Myometrial cell (primary cell): ENCODE measurements at places on chromosomes 12 and 14. TPM values are rescaled to one million over a fixed set of nuclear protein-coding genes. Genes with fewer than 3 reads are reported as not detected.

The LTBR gene
- total RNA-seq = 186 and 189 TPM in 2 replicates

The MYH7 gene
- total RNA-seq = not detected in 2 replicates

The DENND5B gene
- 2.0 and 3.7 TPM in 2 replicates for total RNA-seq

The CDCA3 gene
- total RNA-seq = 36.3 and 53.9 TPM in 2 replicates

The ENDOU gene
- total RNA-seq = under 0.01 TPM in 1 of 2 replicates, not detected in the other

The GPD1 gene
- total RNA-seq = 0.18 TPM in 1 of 2 replicates, not detected in the other

The RAB3IP gene
- 2.3 and 5.2 TPM in 2 replicates for total RNA-seq

The LRR1 gene
- 18.2 and 22.9 TPM in 2 replicates for total RNA-seq

The SOAT2 gene
- total RNA-seq = 0.18 and 0.29 TPM in 2 replicates

The BCL2L2 gene
- 16.7 and 21.1 TPM in 2 replicates for total RNA-seq

The RTL1 gene
- total RNA-seq = not detected in 2 replicates

The RAD51AP1 gene
- total RNA-seq = 12.7 and 15.1 TPM in 2 replicates

The SMCO2 gene
- not detected in 2 replicates for total RNA-seq

The ACOT6 gene
- not detected in 2 replicates for total RNA-seq

The RDH16 gene
- 0.18 TPM in 1 of 2 replicates, not detected in the other for total RNA-seq

The B4GALNT3 gene
- total RNA-seq = not detected in 2 replicates

The LGR5 gene
- total RNA-seq = not detected in 2 replicates

The HCAR1 gene
- 3.2 and 3.4 TPM in 2 replicates for total RNA-seq

The AICDA gene
- total RNA-seq = not detected in 2 replicates

The IL22 gene
- total RNA-seq = not detected in 2 replicates

The ZC2HC1C gene
- 0.71 and 2.0 TPM in 2 replicates for total RNA-seq

The L2HGDH gene
- 3.7 and 5.8 TPM in 2 replicates for total RNA-seq

The LRRIQ1 gene
- under 0.01 and 0.35 TPM in 2 replicates for total RNA-seq

The KCNA1 gene
- total RNA-seq = not detected in 2 replicates

The ZNF385A gene
- 9.2 and 17.9 TPM in 2 replicates for total RNA-seq

The NFYB gene
- total RNA-seq = 36.0 and 39.3 TPM in 2 replicates

The LRRC10 gene
- total RNA-seq = not detected in 2 replicates

The KRT81 gene
- total RNA-seq = under 0.01 TPM in 1 of 2 replicates, not detected in the other

The ZDHHC22 gene
- total RNA-seq = not detected in 2 replicates

The C12orf54 gene
- total RNA-seq = not detected in 2 replicates

The PAPLN gene
- total RNA-seq = 5.2 and 8.3 TPM in 2 replicates

The ZBTB39 gene
- 2.3 and 2.7 TPM in 2 replicates for total RNA-seq

The RPL10L gene
- not detected in 2 replicates for total RNA-seq

The POMT2 gene
- 14.9 and 20.8 TPM in 2 replicates for total RNA-seq

The CLEC1A gene
- total RNA-seq = not detected in 2 replicates

The SLC17A8 gene
- total RNA-seq = 0.29 TPM in 1 of 2 replicates, not detected in the other

The AHNAK2 gene
- 22.5 and 26.1 TPM in 2 replicates for total RNA-seq
